Naive B cell (primary cell): ENCODE measurements at places on chromosomes 4 and X. TPM values are rescaled to one million over a fixed set of nuclear protein-coding genes. Genes with fewer than 3 reads are reported as not detected.

- H3K4me1 ChIP-seq = no peaks in the 10 kb centered on the region
- DNase-seq = no peak
- H3K36me3 ChIP-seq = no peaks in the 10 kb centered on the region
- H3K4me3 ChIP-seq = no peak overlapping the region
Measured at GRCh38 chrX:51459125-51459524, 37.3 kb downstream of the NUDT11 start.

- no peak overlapping the region for H3K27ac ChIP-seq
- DNase-seq = no peak
- no peak overlapping the region for H3K4me3 ChIP-seq
- H3K36me3 ChIP-seq = no peaks in the 10 kb centered on the region
- H3K4me1 ChIP-seq = no peaks in the 10 kb centered on the region
- no peaks in the 10 kb centered on the region for H3K27me3 ChIP-seq
Measured at GRCh38 chrX:30935985-30936384, 46.9 kb upstream of the TAB3 start.

GRCh38 chr4:24559889-24560288, 24.5 kb downstream of the DHX15 start:
- no peaks in the 10 kb centered on the region for H3K27me3 ChIP-seq
- no peak overlapping the region for H3K27ac ChIP-seq
- no peak overlapping the region for H3K4me3 ChIP-seq
- peaks cover 8% of the 10 kb centered on the region for H3K36me3 ChIP-seq
- no peak for DNase-seq

GPR34 gene
- polyA plus RNA-seq = not detected

DNA sequence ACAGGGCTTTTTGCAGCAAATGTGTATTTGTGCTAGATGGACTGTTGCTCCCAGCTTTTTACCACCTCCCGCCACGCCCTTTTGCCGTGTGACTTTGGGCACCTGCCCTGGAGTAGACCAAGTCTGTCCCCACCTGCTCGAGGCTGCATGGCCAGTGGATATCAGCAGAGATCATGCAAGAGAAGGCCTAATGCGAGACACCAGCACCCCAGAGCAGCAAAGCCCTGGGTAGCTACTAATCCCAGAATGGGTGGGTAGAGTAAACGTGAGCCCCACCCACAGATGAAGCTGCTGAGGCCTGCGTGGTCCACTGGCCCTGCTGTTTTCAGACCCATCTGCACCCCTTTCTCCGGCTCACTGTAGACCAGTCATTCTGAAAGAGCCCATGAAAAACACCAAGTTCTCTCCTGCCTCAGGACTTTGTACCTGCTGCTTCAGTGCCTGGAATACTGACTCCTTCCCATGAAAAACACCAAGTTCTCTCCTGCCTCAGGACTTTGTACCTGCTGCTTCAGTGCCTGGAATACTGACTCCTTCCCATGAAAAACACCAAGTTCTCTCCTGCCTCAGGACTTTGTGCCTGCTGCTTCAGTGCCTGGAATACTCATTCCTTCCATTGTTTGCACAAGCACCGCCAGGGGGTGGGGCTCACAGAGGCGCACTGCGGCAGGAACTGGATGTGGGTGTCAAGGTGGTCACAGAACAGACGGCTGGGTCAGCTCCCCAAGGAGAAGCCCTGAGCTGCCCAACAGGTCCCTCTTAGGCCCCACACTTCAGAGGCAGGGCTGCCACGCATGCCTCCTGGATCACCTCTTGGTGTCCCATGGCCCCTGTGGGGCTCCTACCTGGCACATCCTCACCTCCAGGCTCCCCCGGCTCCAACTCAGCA, 5.1 kb upstream of the TNIP2 start:
- peak overlapping the region; percentile 56 for H3K27ac ChIP-seq
- no peaks in the 10 kb centered on the region for H3K36me3 ChIP-seq
- H3K27me3 ChIP-seq = no peaks in the 10 kb centered on the region
- peak overlapping the region; percentile 68 for H3K4me3 ChIP-seq
- DNase-seq = no peak
- H3K4me1 ChIP-seq = peaks cover 37% of the 10 kb centered on the region

- no peaks in the 10 kb centered on the region for H3K36me3 ChIP-seq
- DNase-seq = no peak
- no peak overlapping the region for H3K4me3 ChIP-seq
- peaks cover 5% of the 10 kb centered on the region for H3K27me3 ChIP-seq
- no peaks in the 10 kb centered on the region for H3K4me1 ChIP-seq
Measured at GRCh38 chr4:113919611-113920010, 59.8 kb downstream of the ARSJ start.

GRCh38 chr4:155769090-155769489, 10.3 kb downstream of the GUCY1B1 start:
- DNase-seq = no peak
- H3K27ac ChIP-seq = no peak overlapping the region
- no peak overlapping the region for H3K4me3 ChIP-seq
- no peaks in the 10 kb centered on the region for H3K27me3 ChIP-seq
- no peaks in the 10 kb centered on the region for H3K36me3 ChIP-seq

- no peak overlapping the region for H3K4me3 ChIP-seq
- peaks cover 14% of the 10 kb centered on the region for H3K27me3 ChIP-seq
- no peaks in the 10 kb centered on the region for H3K36me3 ChIP-seq
- DNase-seq = peak; percentile 34
- no peak overlapping the region for H3K27ac ChIP-seq
Measured at GRCh38 chrX:50579955-50580354, 109.3 kb upstream of the DGKK start.

- no peak overlapping the region for H3K27ac ChIP-seq
- peaks cover 5% of the 10 kb centered on the region for H3K4me1 ChIP-seq
- no peak for DNase-seq
- no peaks in the 10 kb centered on the region for H3K36me3 ChIP-seq
- no peak overlapping the region for H3K4me3 ChIP-seq
Measured at GRCh38 chrX:13463608-13464007, 105.8 kb upstream of the EGFL6 start.

GRCh38 chrX:18537068-18537467, 111.7 kb downstream of the CDKL5 start:
- H3K36me3 ChIP-seq = no peaks in the 10 kb centered on the region
- H3K27me3 ChIP-seq = no peaks in the 10 kb centered on the region
- H3K4me3 ChIP-seq = peak overlapping the region; percentile 4
- DNase-seq = no peak

GRCh38 chrX:49308604-49309269, 5.3 kb downstream of the GAGE10 start:
- peaks cover 6% of the 10 kb centered on the region for H3K36me3 ChIP-seq
- H3K27me3 ChIP-seq = peaks cover 5% of the 10 kb centered on the region

CXCL5 gene
- polyA plus RNA-seq = 0.24 TPM

DNA sequence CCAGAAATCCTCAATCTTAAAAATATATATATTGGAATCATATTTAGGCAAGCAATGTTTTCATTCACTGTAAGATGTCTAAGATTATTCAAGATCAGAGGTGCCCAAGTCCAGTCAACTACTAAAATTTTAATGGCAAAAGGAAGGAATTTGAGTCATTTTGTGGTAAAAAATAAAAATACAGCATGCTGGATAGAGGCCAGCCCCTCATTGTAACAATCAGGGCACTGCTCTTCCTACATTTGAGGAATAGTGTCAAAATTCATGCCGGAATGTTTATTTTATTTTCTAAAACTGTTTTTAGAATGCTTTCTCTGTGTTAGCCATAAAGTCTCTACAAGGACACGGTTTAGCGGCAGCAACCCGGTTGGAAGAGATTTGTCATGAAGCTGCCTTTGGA, 49.9 kb upstream of the SRD5A3 start:
- peaks cover 31% of the 10 kb centered on the region for H3K27me3 ChIP-seq
- no peaks in the 10 kb centered on the region for H3K4me1 ChIP-seq
- H3K36me3 ChIP-seq = no peaks in the 10 kb centered on the region
- H3K27ac ChIP-seq = no peak overlapping the region

- no peak for DNase-seq
- H3K27ac ChIP-seq = no peak overlapping the region
- no peak overlapping the region for H3K4me3 ChIP-seq
- no peaks in the 10 kb centered on the region for H3K36me3 ChIP-seq
- no peaks in the 10 kb centered on the region for H3K27me3 ChIP-seq
- no peaks in the 10 kb centered on the region for H3K4me1 ChIP-seq
Measured at GRCh38 chr4:40482985-40483647, 146.5 kb downstream of the RBM47 start.

GRCh38 chr4:103895876-103896465, 176.2 kb upstream of the TACR3 start:
- no peak overlapping the region for H3K27ac ChIP-seq
- no peak overlapping the region for H3K4me3 ChIP-seq
- H3K4me1 ChIP-seq = no peaks in the 10 kb centered on the region
- H3K36me3 ChIP-seq = no peaks in the 10 kb centered on the region
- no peaks in the 10 kb centered on the region for H3K27me3 ChIP-seq
